Stimulated activated CD8-positive, alpha-beta memory T cell treated with anti-CD3 and anti-CD28 coated beads, Interleukin-4, amount 100 ng/mL, for 4 hours (primary cell): ENCODE measurements at places on chromosomes 5 and 9.

DNA sequence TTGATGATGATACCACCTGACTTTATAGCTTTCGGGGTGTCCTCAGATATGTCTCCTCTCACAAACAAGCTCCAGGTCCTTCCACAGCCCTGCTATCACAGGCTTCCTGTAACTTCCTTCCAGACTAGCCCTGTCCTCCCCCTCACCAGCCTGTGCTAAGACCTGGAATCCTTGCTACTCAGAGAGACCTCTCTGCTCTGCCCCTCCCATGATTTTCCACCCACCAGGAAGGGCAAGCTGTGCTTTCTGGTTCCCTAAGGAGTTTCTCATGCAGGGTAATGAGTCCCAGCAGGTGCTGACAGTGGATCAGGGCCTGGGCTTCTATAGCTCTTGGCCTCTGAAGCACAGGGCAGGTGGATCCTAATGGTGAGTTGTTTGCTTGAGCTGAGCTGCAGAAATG, 86.9 kb downstream of the AOPEP start:
- DNase-seq, result no peak

- DNase-seq, result no peak
These were observed 1.3 kb upstream of the SMC5 start for GRCh38 chr9:70257502-70257901.

GRCh38 chr9:98924946-98925820, 18.5 kb upstream of the COL15A1 start:
- DNase-seq, result no peak

DNA sequence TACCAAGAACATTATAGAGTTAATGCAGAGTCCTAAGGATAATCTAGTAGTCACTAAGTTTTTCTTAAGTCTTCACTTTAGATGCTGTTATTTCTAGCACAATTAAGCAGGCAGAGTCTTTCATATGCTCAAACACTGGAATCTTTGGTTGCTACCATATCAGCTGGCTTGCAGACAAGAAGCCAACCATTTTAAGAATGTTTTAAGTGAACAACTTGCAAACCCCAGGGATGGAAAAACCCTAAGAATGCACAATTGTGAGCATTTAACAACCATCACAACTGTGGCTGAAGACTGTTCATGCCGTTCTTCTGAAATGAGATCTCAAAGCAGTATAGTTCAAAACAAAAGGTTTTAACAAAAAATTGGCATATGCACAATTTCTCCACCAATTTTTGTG, 55.1 kb downstream of the CSNK1A1 start:
- no peak for DNase-seq

GRCh38 chr5:106894964-106895363, 775.8 kb downstream of the EFNA5 start:
- no peak for DNase-seq
